ENCODE measurements at places on chromosomes 2 and 18. TPM values are rescaled to one million over a fixed set of nuclear protein-coding genes. Genes with fewer than 3 reads are reported as not detected.

GRCh38 chr2:26605195-26605998 is 35.8 kb downstream of the CIB4 start:
- DNase-seq = peak; percentile 48

The CCBE1 gene
- not detected for total RNA-seq

The SKA1 gene
- 29.4 TPM for total RNA-seq

The DES gene
- total RNA-seq = not detected

The TMEM185B gene
- total RNA-seq = 16.7 TPM

The ST8SIA5 gene
- total RNA-seq = not detected

The REG3G gene
- not detected for total RNA-seq

DNA sequence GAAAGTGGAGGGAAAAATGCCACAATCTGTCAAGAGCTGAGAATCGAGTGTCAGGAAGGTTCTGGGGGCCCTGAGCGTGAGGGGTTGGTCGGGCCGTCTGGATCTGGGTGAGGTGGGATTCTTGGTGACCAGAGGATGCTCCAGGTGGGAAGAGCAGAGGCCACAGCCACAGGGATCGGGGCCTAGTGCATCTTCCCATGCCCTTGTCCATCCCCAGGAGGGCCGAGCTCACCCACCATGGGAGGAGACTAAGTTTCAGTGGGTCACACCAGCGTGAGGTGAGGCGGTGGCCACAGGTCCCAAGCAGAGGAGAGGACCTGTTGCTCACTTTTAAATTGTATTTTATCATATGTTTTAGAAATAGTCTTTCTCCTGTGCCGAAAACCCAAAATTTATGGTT is 70.0 kb downstream of the TMEM18 start:
- DNase-seq = no peak

GRCh38 chr2:181563101-181563692 is 93.7 kb downstream of the CERKL start:
- DNase-seq = no peak

- peak; percentile 42 for DNase-seq
Observed at GRCh38 chr2:30622452-30622851, 175.4 kb downstream of the LCLAT1 start.

GRCh38 chr18:36634573-36635216 is 194.1 kb downstream of the TPGS2 start:
- DNase-seq = no peak

DNA sequence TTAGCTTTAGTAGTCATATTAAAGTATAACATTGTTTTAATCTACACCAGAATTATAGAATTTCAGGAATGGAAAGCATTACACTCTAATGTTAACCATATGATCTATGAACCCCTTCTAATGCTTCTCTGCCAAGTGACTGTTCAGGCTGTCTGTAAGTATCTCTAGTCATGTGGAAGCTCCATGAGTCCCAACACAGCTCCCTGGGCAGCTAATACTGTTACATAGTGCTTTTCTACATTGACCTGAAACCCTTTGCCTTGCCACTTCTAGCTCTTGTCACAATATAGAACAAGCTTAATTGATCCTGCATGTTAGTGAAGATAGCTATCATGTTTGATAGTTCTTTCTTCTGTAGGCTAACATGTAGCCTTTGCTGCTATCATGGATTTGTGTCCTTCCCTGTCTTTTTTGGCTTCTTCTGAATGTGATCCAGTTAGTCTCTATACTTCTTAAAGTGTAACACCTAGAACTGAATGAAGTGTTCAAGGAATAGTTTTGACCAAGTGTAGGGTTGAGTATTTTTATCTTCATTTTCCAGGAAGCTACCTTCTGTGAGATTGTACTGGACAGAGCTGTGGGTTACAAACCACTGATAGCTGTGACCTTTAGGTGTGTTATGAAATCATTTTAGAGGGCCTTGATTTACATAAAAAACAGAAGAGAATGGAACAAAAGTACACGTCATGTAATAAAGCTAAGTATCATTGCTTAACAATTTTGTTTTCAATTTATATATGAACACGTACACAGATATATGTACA is 23.7 kb downstream of the BABAM2 start:
- no peak for DNase-seq

DNA sequence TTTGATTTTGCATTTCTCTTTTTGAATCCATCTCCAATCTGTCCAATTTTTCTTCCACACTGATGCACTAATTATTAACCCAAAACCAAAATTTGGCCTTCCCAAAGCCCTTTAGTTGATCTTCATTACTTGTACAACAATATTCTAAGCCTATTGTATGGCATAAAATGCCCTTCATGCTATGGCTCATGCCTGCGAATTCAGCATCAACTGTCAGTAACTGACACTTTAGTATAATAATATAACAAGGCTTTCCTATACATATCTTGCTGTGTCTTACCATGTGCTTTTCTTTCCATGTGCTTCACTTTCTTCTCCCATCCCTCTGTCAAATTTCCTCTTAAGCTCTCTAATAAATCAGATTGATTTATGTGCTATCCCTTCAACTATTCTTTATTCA is 154.0 kb upstream of the TFPI start:
- DNase-seq = no peak
